Retina (tissue), 1 donor: ENCODE measurements at places on chromosomes 7 and 10.

DNA sequence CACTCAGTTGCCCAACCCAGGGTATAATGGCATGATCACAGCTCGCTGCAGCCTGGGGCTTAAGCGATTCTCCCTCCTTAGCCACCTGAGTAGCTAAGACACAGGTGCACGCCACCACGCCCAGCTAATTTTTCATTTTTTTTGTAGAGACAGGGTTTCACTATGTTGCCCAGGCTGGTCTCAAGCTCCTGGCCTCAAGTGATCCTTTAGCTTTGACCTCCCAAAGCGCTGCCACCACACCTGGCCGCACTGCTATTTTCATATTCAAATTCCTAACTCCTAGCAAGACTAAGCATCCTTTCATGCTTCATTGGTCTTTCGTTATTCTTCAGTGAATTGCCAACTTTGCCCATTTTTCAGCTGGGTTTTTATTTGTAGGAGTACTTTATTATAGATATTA, 30.4 kb upstream of the DAGLB start:
- no peak for DNase-seq

- DNase-seq, result no peak
Measured at GRCh38 chr7:70640266-70640833, 491.6 kb upstream of the GALNT17 start.

DNA sequence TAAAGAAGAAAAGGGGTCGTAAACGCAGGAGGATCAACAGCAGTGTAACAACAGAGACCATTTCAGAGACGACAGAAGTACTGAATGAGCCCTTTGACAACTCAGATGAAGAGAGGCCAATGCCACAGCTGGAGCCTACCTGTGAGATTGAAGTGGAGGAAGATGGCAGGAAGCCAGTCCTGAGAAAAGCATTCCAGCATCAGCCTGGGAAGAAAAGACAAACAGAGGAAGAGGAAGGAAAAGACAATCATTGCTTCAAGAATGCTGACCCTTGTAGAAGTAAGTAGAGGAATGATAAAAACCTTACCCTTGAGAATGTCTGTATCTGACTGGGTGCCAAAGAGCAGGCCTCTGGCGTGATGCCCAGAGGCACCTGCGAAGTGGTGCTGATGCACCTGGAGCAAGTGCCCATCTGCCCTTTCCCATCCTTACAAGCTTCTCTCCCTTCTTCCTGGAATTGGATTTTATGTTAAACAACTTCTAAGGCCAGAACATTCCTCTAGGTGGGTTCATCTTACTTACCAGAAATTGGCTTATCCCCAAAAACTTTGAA, 86.4 kb upstream of the SAMD8 start:
- DNase-seq, result no peak

GRCh38 chr10:7272008-7272407, 138.8 kb downstream of the SFMBT2 start:
- no peak for DNase-seq

DNA sequence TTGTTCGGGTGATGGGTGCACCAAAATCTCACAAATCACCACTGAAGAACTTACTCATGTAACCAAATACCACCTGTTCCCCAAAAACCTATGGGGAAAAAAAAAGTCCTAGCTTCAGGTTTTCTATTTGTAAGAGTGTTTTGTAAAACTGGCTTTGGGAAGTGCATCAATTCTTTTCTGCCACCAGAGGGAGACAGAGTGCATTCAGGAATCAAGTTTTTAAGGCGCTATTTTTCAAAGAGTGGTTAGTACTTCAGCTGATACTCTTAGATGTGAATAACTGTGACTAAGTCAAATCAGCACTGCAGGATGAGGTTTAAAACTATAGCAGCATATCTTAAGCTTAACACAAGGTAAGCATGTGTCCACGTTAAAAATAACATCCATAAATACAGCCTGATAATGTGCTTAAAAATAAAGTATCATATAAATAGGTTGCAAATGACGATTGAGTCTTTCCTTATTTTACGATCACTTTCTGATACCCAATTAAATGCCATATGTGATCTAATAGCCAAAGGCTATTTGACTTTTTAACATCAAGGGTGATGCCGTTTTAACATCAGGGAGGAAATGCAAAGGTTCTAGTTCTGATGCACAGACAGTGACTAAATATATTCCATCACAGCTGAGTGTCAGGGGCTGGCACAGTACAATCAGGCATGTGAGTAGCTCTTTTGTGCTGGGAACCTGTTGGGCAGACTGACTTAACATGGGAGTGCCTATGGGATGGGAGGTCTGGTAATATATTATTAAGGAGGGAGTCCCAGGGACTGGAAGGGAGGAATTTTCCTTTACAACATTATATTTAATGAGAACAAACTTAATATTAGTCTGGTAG, 10.6 kb upstream of the LYZL2 start:
- DNase-seq, result peak; percentile 39

- no peak for DNase-seq
Measured at GRCh38 chr7:26117970-26118369, 34.0 kb upstream of the NFE2L3 start.

DNA sequence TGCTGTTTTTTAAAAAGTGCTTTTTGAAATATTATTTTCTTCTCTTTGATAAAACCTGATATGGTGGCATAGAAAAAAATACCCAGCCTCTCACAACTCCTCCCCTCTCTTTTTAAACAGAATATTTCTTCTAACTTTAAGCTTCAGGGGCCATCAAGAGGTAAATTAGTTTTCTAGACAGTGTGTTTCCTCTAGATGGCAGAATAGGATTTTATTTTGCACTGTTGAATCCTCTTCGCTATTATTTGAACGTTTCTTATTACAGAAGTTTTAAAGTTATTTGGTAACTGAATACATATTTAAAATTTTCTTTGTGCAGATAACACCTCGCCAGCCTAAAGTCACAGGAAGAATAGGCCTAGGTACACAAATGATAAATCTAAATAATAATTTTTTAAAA, 30.3 kb downstream of the ARL5B start:
- DNase-seq, result no peak

DNA sequence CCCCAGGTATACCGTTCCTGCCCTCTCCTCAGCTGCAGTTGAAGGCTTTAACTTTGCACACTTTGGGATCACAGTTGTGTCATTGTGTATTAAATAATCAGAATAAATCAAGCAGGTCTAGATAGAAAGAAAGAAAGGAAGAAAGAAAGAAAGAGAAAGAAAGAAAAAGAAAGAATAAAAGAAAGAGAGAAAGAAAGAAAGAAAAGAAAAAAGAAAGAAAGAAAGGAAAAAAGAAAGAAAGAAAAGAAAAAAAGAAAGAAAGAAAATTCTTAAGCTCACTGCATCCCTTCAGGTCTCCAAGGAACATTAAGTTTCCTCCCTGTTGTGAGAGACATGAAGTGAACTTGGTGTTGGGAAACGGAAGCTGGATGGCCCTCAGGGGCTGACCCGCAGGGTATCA, 17.2 kb upstream of the TRIM24 start:
- DNase-seq, result no peak

DNA sequence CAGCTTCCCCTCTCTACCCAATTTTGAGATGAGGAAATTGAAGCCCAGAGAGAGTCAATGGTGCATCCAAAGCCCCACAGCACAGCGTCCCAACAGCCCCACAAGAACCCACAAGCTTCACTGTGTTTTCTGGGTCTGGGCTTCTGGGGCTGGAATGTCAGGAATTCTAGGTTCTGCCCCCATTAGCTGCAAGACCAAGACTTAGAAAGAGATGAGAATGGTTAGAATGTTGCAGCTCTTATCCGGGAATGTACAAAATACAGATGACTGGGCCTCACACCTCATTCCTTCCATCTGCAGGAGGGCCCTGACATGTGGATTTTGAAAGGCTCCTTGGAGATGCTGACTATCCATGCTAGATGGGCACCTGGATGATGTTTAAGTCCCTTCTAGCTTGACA, 6.0 kb upstream of the SGPL1 start:
- no peak for DNase-seq

GRCh38 chr10:60662917-60663614, 115.2 kb upstream of the CDK1 start:
- no peak for DNase-seq

DNA sequence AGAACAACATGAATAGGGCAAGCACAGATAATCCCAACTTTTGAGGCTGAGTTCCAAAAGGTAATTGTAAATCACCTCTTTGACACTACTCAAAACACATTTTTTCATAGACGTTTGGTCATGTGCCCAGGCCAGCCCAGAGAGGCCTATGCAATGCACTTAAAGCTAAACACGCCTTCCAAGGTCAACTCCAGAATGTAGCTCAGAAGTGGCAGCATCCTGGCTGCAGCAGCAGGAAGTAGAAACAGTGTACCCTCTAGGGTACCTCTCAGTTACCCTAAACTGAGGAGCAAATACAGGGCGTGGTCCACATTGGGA, 58.7 kb downstream of the OSBPL3 start:
- no peak for DNase-seq

DNA sequence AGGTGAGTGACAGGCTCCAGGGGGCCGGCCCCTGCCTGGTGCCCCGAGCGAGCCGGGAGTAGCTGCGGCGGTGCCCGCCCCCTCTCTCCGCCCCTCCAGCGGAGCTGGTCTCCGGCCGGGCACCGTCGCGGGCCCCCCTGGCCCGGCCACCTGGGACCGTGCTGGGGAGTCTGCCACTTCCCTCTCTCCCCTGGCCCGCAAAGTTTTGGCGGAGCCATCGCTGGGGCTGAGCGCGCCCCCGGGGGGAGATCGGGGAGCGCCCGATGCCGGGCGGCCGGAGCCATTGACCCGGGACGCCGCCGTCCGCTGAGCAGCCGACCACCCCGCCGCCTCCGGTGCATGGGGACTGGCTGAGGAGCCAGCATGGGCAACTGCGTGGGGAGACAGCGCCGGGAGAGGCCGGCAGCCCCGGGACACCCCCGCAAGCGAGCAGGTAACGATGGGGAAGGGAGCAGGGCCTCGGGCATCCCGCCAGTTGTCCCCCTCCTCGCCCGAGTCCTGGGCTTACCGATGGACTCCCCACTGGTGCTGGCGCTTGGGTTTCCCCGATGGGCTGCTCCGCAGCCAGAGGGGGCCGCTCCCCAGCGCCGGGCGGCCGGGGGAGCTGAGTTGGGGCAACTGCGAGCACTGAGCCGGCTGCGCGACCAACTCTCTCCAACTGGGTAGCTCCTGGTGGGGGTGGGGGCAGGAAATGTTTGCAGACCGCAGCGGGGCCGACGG, at the start of gene UBTD1:
Gene UBTD1, plus strand, starts transcription at position 84 of the 720 bp plus-strand sequence. Its CDS starts 280 bp downstream, at position 364.
- peak; percentile 84 for DNase-seq

- no peak for DNase-seq
Measured at GRCh38 chr10:123766761-123767160, 100.6 kb downstream of the GPR26 start.

DNA sequence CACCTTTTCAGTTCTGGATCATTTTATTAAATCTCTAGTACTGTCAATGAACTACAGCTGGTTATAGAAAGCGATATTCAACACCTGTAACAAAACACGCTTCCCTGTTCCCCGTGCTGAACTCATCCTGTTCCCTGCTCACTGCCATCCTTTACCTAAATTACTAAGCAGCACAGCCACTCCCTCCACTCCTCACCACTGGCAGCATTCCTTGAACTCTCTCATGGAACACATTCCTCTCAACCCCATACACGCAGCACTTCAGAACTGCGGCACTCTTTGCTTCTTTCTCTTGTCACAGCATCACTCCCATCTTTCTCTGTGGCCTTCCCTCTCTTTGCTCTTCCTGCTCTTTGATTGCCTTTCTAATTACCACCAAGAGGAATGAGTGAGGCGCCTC, 27.4 kb downstream of the RELN start:
- DNase-seq, result no peak

- no peak for DNase-seq
Measured at GRCh38 chr7:27156508-27156898, at the start of gene HOXA7. Gene HOXA7, minus strand, starts transcription at chr7:27156675. Its CDS starts 130 bp downstream, at chr7:27156545.

DNA sequence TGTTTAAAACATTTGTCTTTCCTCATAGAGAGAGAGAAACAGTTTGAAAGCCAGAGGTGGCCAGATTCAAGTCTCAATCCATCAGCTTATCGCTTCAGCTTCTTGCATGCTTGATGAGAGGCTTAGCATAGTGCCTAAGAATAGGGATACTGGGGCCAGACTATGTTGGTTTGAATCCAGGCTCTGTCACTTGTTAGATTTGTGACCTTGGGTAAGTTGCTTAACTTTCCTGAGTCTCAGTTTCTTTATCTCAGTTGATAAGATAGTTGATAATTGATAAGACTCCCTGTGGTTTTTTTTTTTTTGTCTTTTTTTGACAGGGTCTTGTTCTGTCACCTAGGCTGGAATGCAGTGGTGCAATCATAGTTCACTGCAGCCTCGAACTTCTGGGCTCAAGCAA, 12.1 kb upstream of the CDK6 start:
- no peak for DNase-seq

GRCh38 chr7:155584763-155585531, 38.6 kb upstream of the CNPY1 start:
- peak; percentile 34 for DNase-seq

DNA sequence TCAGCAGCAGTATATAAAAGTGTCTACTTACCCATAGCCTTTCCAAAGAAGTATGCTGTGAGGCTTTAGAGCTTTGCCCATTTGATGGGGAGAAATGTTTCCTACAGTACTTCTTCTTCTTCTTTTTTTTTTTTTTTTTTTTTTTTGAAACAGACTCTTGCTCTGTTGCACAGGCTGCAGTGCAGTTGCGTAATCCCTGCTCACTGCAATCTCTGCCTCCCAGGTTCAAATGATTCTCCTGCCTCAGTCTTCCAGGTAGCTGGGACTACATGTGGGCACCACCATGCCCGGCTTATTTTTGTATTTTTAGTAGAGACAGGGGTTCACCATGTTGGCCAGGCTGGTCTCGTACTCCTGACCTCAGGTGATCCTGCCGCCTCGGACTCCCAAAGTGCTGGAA, 101.7 kb upstream of the TMEM26 start:
- no peak for DNase-seq

- no peak for DNase-seq
Measured at GRCh38 chr10:62772186-62772974, 32.1 kb upstream of the ADO start.

- no peak for DNase-seq
Measured at GRCh38 chr7:46244757-46245156, 323.7 kb upstream of the IGFBP3 start.

- DNase-seq, result no peak
Measured at GRCh38 chr7:40944981-40945585, 757.8 kb downstream of the INHBA start.

DNA sequence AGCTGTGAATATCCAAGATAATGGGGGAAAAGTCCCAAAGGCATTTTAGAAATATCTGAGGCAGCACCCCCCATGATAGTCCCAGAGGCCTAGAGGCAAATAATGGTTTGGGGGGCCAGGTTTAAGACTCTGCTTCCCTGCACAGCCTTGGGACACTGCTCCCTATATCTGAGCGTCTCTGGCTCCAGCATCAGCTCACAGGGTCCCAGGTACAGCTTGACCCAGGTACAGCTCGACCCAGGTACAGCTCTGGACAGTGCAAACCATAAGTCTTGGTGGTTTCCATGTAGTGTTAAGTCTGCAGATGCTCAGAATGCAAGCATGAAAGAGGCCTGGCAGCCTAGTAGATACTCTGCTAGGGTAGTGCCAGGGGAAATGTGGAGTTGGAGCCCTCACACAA, 47.0 kb upstream of the VWDE start:
- DNase-seq, result no peak
